Activated T-cell treated with anti-CD3 and anti-CD28 coated beads, Interleukin-2, amount 50 U/mL, for 4 hours (primary cell): ENCODE measurements at places on chromosomes 6 and 20. TPM values are rescaled to one million over a fixed set of nuclear protein-coding genes. Genes with fewer than 3 reads are reported as not detected.

The NAA20 gene
- 121 TPM for total RNA-seq

The EPB41L1 gene
- 0.50 TPM for total RNA-seq

GRCh38 chr6:66860328-66860727 is 1153.3 kb upstream of the EYS start:
- DNase-seq, result no peak

The GABRR2 gene
- total RNA-seq, result not detected

GRCh38 chr20:8901237-8902025 is 167.5 kb upstream of the PLCB4 start:
- no peak for DNase-seq

- no peak for DNase-seq
These were observed 9.9 kb upstream of the MMP24 start for GRCh38 chr20:35216541-35216940.

DNA sequence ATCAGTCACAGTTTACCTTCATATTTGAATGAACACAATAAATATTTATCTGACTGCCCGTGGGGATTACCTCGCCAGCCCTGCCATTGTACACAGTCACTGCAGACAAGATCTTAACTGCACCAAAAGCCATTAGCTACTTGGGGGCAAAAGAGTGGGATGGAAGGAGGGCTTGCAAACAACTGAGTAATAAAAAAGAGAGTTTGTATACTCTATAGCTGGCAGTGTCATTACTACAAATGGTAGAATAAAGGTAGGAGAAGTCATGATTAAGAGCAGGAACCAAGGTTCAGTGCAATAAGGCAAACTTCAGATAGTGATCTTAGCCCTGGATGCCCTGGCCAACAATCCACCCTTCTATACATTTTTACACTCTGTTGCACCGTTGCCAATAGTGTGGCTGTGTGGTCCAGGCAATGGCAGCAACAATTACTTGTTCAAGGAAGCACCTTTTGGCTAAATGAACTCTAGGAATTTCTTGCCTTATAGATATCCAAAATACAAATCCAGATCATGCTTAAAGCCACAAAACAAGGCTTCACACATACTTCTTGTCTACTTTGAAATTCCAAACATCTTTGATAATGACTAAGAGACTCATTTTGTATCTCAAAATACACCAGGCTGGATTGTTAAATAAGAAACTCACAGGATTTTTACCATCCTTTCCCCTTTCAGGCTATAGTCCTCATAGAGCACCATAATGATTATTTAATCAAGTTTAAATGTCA is 955.4 kb upstream of the ADGRB3 start:
- no peak for DNase-seq

DNA sequence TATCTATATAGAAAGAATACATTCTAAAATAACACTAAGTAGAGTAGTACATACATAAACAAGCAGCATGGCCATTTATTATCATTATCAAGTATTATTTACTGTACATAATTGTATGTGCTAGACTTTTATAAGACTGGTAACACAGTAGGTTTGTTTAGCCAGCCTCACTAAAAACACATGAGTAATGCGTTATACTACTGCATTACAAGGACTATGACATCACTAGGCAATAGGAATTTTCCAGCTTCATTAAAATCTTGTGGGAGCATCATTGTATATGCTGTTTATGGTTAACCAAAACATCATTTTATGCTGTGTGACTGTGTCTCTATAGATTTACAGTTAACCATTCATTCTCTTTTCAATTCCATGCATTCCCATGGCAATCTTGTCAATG is 131.7 kb upstream of the HDGFL1 start:
- no peak for DNase-seq

The SAMD5 gene
- total RNA-seq, result not detected

GRCh38 chr6:149316108-149316727 is 1.3 kb upstream of the TAB2 start:
- no peak for DNase-seq

The ZNF318 gene
- 7.6 TPM for total RNA-seq

- DNase-seq, result no peak
These were observed 51.6 kb downstream of the FGD2 start for GRCh38 chr6:37057128-37057471.

DNA sequence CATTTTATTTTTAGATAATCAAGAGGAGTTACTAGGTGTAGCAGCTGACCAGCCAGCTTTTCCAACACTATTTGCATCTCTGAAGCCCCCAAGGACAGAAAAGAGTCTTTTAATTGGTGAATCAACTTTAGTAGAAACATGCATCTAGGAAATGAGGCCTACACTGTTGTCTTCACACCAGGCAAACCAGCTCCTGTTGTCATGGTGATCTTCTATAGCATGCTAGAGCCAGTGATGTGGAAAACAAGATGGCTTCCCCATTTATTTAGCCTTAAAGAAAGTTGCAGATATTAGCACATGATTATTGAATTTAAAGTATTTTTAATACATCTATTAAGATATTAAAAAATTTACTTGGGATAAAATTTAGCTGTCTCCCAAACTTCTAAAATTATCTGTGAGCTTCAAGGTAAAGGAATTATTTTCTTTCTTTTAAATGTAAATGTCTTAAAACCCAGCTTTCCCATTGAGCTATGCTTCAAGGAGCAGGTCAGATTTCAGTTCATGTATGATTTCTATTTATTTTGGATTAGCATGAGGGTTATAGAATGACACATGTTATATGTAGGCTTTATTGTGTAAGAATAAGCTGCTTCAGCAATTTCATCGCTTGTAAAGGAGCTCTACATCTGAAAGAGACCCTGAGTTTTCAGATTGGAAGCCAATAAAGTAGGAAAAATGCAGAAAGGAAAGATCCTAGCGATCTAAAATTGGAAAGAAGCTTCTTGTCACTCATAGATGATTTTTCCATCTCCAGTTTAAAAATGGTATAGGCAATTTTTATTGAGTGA is 564.9 kb upstream of the CITED2 start:
- no peak for DNase-seq

The HFE gene
- not detected for total RNA-seq

- no peak for DNase-seq
These were observed 263.4 kb downstream of the RIMS1 start for GRCh38 chr6:72149715-72150114.

GRCh38 chr6:53852805-53853204 is 58.0 kb downstream of the LRRC1 start:
- no peak for DNase-seq

GRCh38 chr20:57888591-57888990 is 178.8 kb upstream of the PMEPA1 start:
- DNase-seq, result no peak

DNA sequence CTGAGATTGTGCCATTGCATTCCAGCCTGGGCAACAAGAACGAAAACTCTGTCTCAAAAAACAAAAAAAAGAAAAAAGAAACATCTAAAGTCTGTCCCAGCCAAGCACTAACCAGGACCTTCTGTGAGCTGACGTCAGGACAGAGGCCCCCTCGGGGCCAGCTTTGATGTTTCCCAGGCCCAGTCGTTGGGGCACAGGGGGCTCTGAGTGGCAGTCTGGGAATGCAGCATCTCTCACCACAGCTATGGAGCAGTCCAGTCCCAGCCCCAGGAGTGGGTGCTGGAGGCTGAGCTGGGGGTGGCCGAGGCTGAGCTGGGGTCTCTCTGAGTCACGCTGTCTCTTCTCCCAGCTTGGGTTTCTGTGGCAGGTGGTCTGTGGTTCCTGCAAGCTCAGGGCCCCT is 46.0 kb upstream of the SRF start:
- DNase-seq, result no peak

The DEFB132 gene
- total RNA-seq, result not detected

GRCh38 chr20:14612391-14612790 is 275.0 kb upstream of the FLRT3 start:
- DNase-seq, result no peak

The SIRPG gene
- total RNA-seq, result 13.3 TPM

The GABRR1 gene
- total RNA-seq, result not detected

DNA sequence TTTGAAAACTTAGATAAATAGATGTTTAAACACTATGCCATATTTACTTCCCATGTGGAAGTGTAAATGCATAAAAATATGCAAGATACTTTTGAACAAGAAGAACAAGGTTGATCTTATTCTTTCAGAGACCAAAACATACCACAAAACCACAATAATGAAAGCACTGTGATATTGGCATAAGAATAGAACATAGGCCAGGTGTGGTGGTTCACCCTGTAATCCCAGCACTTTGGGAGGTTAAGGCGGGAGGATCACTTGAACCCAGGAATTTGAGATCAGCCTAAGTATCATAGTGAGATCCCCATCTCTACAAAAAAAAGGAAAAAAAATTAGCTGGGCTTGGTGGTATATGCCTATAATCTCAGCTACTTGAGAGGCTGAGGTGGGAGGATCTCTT is 66.5 kb downstream of the KCNS1 start:
- no peak for DNase-seq

GRCh38 chr6:40338306-40338705 is 248.9 kb downstream of the LRFN2 start:
- DNase-seq, result no peak

DNA sequence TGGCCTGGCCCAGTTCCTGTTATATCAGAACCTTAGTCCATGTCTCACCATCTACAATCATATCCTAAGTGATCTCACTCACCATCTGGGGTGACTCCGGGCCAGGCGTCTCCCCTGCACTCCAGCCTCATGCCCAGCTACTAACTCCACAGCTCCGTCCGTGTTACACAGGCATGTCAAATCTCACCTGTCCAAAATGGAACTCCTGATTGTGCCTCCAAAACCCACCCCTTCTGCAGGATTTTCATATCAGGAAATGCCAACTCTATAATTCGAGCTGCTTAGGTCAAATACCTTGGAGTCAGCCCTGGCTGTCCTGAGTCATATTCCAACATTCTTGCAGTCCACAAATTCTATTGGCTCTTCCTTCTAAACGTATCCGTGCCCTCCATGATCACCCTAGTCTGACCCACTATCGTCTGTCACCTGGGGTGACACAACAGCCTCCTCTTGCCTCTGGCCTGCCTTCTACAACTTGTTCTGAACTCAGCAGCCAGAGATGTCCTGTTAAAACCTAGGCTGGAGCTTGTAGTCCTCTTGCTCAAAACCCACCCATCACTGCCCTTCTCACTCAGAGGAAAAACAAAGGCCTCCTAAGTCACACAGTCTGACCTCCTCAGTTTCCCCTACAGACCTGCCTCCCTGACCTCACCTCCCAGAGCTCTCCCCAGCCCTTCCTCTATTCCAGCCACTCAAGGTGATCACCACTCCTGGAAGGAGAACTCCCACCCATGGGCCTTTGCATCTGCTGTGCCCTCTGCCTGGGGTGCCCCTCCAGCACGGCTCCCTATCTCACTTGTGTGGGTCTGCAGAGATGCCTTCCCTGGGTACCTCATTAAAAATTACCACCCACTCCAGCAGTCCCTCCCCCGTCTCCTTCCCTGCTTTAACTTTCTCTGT is 85.3 kb upstream of the SIRPA start:
- DNase-seq, result no peak

GRCh38 chr6:42693725-42694323 is 28.6 kb downstream of the PRPH2 start:
- DNase-seq, result no peak

DNA sequence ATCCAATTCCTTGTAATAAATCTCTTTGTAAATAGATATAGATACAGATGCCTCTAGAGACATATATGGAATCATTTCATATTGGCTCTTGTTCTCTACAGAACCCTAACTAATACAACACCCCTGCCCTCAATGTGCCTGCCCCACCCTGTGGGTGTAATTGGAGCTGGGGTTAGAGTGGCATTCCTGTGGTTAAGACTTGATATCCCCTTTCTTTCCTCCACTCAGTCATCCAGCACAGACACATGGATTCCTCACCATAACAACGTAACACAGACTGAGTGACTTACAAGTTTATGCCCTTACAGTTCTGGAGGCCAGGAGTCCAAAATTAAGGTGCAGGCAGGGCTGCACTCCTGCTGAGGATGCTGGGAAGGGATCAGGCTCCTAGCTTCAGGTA is 42.8 kb downstream of the C6orf118 start:
- no peak for DNase-seq

- DNase-seq, result no peak
These were observed 12.5 kb downstream of the ID1 start for GRCh38 chr20:31617432-31618104.

- DNase-seq, result no peak
These were observed 21.3 kb downstream of the AARS2 start for GRCh38 chr6:44291841-44292240.

DNA sequence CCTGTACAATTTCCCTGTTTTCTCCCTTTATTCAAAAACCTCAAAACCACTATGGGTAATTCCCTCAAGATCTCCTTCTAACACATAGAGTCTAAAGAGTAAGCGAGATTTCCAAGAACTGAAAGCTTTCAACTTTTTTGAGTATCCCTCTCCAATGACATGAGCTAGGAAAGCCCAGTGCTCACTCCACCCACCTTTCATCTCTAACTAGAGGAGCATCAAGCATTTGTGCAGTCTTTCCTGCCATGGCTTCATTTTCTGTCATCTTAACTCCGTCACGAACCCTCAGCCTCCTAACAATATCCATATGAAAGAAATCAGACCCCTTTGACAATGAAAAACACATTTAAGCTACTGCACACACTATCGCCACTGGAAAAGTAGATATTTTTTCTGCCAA is 91.9 kb upstream of the SUPT3H start:
- DNase-seq, result no peak

DNA sequence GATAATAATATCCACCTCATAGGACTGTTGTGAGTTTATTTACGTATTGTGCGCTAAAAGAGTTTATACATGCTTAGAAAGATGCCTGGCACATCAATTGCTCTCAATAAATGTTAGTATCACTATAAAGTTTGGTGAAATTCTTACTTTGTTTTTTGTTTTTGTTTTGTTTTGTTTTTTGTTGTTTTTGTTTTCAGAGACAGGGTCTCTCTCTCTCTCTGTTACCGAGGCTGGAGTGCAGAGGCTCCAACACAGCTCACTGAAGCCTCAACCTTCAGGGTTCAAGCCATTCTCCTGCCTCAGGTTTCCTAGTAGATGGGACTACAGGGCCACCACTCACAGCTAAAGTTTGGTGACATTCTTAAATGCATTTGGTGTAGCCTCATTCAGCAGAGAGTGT is 32.2 kb upstream of the BTN3A2 start:
- no peak for DNase-seq

- no peak for DNase-seq
These were observed 861 bp upstream of the NHSL1 start for GRCh38 chr6:138500045-138500665.

The SLC22A3 gene
- not detected for total RNA-seq

DNA sequence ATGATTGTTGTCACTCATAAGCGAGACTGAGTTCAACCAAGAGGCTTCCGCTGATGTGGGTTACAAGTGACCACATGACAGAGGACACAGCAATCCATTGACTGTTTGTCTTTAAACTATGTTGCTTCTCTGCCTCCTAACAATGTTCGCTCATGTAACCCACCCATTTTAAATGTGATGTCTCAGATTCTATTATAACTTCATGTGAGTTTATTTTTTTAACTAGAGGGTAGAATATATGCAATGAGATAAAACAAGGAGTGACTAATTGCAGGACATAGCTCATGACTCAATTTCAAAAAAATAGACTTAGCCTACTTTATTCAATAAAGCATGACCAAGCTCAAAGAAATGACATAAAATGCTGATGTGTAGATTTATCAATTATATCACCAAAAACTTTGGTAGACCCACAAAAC is 119.2 kb upstream of the SASH1 start:
- no peak for DNase-seq

The DDO gene
- not detected for total RNA-seq
